Activated T-cell treated with anti-CD3 and anti-CD28 coated beads, Interleukin-2, amount 50 U/mL, for 1 hour (primary cell): ENCODE measurements at places on chromosomes 4 and X.
A peak's percentile ranks its signal among the peaks of the same experiment; 100 is the strongest.

- peak; percentile 51 for DNase-seq
Measured at GRCh38 chr4:110196206-110196870, 2.1 kb downstream of the ELOVL6 start.

- no peak for DNase-seq
Measured at GRCh38 chrX:17465201-17465600, 90.2 kb downstream of the NHS start.

DNA sequence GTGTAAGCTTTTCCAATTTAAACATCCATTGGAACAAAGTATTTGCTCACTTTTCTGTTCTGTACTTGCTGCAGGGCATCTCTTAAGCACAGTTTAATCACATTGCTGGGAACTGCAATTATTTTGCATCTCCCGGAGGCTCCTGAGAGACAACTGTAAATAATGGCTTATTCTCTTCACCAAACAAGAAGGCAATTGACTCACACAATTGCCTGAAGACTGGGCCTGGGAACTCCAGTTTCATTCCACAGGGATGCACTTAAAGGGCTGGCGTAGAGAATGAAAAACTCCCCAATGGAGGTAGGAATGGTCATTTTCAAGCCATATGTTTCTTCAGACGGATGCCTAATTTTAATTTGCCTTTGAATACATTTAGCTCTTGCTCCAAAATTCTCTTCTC, 29.5 kb downstream of the TFDP3 start:
- DNase-seq, result no peak

- DNase-seq, result no peak
Measured at GRCh38 chr4:138235419-138235952, 6.7 kb downstream of the SLC7A11 start.

GRCh38 chrX:52270453-52271116, 85.9 kb downstream of the MAGED4 start:
- DNase-seq, result no peak

DNA sequence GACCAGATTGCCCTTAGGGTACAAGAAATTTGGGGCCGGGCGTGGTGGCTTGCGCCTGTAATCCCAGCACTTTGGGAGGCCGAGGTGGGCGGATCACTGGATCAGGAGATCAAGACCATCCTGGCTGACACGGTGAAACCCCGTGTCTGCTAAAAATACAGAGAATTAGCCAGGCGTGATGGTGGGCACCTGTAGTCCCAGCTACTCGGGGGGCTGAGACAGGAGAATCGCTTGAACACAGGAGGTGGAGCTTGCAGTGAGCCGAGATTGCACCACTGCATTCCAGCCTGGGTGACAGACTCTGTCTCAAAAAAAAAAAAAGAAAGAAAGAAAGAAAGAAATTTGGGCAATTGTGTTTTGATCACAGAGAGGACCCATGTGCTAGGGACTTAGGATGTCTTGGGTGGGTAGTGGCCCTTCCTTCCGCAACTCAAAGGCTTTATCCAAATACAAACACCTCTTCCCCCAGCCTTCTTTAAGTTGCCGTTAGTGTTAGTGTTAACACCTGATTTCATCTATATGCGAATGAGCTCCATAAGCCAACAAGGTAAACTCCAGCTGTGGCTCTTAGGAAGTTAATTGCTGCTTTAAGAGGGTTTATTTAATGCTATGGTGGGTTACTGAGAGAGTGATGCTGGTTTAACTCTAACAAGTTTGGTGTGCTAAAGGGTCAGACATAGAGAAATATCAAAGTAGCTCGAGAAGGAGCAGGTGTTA, 8.6 kb upstream of the CCDC110 start:
- no peak for DNase-seq

GRCh38 chrX:148310426-148311165, 189.8 kb upstream of the AFF2 start:
- peak; percentile 20 for DNase-seq

- no peak for DNase-seq
Measured at GRCh38 chrX:69562904-69563578, 52.9 kb upstream of the EDA start.

GRCh38 chr4:152901205-152901604, 34.9 kb upstream of the FHDC1 start:
- no peak for DNase-seq

DNA sequence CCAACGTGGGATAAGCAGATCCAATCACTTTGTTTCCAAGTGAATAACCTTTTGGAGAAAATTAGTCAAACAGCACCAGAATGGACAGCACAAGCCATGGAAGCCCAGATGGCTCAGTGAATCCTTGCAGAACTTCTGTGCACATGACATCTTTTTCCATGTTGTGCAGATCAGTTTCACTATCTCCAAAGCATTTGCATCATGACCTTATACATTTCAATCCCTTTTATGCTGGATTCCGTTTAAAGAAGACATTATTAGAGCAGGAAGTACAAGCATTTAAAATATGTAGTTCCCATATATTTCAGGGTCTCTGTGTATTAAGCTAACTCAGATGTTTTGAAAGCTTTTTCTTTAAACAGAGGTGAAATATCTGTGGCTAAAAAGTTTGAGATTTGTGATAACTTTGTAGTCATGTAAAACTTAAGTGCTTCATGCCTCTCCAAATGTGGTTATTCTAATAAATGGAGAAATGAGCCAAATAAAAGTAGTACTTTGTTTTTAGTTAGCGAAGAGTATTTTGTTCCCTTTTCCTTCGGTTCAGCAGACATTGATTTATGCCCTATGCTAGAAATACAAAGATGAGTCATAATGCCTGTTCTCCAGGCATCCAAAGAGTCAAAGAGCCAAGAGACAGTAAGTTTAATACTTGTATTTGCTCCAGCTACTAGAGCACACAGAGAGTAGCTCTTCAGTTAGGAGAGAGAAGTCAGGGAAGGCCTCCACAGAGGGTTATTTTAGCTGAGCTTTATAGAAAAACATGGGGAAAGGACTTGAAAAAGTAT, 39.0 kb downstream of the PLAC8 start:
- DNase-seq, result no peak

DNA sequence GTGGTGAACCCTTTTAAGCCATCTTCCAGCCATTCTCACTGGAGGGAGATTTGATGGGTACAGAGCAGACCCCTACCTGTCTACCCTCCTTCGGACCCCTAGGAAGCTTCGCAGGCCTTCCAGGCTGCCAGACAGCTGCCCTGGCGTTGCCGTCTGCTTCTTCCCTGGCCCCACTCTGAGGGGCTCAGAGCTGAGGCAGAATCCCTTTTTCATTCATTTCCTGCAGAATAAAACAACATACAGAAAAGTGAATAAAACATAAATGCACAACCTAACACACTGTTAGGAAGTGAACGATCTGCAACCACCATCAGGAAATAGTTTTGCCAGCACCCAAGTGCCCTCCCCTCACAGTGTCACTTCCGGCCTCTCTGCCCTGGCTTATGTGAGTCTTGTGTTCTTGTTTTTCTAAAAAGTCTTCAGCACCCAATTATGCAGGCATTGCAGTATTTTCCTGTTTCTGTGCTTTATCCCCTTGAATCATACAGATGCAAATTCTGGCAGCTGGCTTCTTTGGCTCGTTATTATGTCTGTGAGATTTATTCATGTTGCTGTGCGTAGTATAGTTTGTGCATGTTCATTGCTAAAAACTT, 5.6 kb upstream of the ADD1 start:
- DNase-seq, result peak; percentile 69

GRCh38 chr4:83552924-83553323, 17.0 kb downstream of the GPAT3 start:
- no peak for DNase-seq

DNA sequence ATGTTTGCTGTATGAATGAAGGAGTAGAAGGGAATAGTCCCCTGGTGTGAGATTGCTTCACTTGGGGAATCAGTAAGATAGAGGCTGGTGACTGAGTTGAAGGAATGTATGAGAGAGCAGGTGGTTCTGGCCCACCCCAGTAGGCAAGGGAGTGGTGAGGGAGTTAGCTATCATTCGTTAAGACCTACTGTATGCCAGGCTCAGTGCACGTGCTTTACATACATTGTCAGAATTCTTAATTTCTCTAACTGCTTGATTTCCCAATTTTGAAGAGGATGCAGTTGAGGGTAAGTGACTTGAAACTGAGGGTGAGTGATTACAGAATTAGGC, 700 bp downstream of the VMA21 start:
- DNase-seq, result no peak

DNA sequence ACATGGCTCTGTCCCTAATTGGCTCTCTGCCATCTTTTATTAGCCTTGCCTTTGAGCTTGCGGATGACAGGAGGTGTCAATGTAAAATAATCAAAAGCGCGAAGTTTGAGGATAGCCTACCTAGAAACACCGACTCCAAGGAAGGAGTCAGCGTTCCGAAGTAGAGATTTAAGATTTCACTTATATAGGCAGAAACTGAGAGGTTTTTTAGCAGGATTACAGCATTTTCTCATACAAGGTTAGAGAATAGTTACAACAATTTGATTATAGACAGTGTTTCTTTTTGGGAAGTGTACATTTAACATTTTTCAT, 499 bp upstream of the NFXL1 start:
- no peak for DNase-seq

- no peak for DNase-seq
Measured at GRCh38 chr4:140529434-140529833, 5.5 kb downstream of the ELMOD2 start.

DNA sequence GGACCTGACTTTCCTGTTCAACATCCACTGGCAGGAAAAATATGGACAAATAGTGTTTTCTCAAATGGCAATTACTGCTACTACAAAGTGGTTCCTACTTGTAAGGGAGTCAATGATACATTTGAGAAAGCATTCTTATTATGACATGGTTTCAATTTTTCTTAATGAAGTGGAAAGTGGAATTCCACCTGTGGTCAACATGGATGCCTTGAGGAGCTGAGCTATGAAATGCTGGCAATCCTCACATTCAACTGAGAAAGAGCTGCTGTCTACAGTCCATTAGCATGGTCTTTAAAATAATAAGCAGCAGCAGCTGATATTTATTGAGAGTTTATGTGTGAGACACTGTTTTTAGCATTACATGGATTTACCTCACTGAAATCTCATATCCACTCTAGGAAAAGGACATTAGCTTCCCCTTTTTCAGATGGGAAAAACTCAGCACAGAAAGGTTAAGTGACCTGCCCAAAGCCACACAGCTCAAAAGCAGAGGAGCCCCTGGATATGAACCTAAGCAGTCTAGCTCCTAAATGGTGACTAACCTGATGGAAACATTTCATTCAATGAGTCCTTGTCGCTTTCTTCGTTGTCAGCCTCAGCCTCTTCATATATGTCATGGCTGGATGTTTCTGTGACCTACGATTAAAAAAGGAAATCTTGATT, 29.2 kb downstream of the MAP7D3 start:
- DNase-seq, result no peak

GRCh38 chr4:156633847-156634246, 337.8 kb downstream of the PDGFC start:
- no peak for DNase-seq

GRCh38 chr4:38623260-38623659, 40.7 kb upstream of the KLF3 start:
- no peak for DNase-seq

DNA sequence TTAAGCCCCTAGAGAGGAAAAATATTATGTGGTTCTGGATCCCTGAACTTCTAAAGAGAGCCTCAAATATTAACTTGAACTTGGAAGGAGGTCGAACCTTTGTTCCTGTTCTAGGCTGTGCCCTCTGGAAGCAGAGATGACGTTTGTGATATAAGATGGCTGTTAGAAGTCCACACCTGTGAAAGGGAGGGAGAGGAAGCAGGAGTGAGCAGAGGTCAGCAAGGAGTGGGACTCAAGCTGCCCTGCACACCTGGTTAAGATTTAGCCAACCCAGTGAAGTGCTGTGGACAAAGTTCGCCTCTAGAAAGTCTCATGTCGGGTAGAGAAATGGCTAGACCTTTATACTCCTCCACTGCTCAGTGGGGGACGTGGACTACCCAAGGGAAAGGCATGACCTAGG, 566.2 kb downstream of the MID1IP1 start:
- no peak for DNase-seq

DNA sequence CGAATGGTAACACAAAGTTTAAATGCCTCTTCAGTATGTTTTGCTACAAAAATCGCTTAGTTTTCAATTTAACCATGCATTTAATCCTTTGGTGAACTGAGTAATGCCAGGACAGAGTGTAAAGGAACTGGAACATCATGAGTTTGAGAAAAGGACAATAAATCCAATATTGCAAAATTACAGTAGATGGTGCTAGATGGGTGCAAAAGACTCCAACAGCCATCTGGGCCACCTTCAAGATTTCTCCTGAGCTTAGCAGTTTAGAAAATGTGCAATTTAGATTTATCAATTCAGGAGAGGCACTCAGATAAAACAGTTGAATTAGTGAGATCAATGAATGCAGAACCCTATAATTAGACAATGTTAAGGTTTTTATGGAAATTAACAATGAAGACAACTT, 33.2 kb upstream of the MID1IP1 start:
- no peak for DNase-seq

DNA sequence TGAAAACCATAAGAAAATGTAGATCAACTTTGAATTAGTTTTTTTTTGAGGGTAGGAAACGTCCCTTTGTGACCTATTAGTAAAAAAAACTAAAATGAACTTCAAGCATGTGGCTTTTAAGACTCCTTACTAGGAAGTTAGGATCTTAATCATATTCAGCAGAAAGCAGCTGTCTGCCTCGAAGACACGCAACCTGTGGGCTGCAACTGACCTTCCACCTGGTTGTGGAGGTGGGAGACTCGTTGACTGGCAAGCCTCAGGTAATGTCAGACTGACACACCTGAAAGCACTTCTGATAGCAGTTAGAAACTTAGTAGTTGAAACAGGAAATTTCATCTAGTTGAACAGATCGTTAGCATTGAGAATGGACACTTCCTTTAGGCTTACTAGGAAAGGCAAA, 37.4 kb downstream of the CCNG2 start:
- DNase-seq, result no peak

- DNase-seq, result no peak
Measured at GRCh38 chr4:74522251-74522991, 77.5 kb downstream of the AREG start.

- no peak for DNase-seq
Measured at GRCh38 chr4:158538176-158538575, 16.5 kb downstream of the RXFP1 start.

DNA sequence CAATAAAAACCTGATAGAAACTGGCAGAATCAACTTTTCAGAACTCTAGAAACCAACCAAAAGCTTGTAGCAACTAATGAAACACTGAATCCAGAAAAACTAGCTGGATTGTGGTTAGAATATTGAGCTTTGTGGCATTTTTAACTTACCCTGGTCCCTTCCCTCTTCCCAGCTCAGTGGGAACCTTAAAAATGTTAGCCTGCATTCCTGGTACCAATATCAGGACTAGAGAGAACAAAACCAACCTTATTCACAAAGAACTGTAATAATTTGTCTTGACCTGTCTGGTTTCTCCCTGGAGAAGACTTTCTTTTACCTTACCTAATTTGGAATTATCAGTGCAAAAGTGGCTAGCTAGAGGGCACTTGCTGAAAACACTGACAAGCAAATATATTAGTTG, 21.2 kb downstream of the SH3D19 start:
- no peak for DNase-seq

GRCh38 chr4:36420111-36420679, 138.8 kb downstream of the DTHD1 start:
- no peak for DNase-seq

- DNase-seq, result no peak
Measured at GRCh38 chrX:85012098-85012497, 8.4 kb downstream of the APOOL start.

GRCh38 chr4:38634047-38634759, 29.8 kb upstream of the KLF3 start:
- no peak for DNase-seq

- no peak for DNase-seq
Measured at GRCh38 chrX:120301960-120302359, 9.3 kb downstream of the TMEM255A start.
